ENCODE measurements at places on chromosomes 4 and X.
A peak's percentile ranks its signal among the peaks of the same experiment; 100 is the strongest.

DNA sequence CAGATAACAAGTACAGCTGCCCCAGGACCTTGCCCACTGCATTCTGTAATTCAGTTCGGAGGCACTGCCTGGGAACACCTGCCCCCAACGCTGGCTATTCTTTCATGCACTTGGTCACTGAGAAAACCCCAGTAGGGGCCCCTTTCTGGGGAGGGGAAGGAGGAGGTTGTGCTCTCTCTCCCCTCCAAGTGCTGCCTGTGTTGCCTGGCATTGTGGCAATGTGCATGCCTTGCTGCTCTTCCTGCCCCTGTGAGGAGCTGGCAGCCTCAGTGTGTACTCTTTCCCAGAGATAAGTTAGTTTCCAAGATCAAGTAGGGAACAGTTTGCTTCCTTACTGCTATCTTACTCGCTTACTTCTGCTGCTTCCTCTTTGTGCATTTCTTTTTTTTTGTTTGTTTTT, 90.8 kb downstream of the AASDH start:
- DNase-seq, result no peak

DNA sequence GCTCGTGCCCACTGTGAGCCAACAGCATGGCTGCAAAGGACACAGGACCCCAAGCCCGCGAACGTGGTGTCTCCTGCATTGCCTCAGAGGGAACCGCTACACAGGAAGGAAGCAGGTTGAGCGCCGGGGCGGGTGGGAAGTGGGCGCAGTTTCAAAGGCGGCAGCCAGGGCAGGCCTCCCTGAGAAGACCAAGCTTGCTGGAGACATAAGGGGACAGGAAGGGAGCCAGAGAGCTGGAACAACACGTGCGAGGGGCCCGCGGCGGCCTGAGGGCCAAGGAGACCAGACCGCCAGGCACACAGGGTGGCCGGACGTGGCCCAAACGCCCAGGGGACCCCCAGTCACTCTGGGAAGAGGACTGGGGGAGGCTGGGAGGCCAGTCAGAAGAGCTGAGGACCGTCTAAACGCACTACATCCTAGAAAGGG, 32.0 kb downstream of the CTBP1 start:
- no peak for DNase-seq

GRCh38 chr4:185665655-185666054, 130.3 kb upstream of the PDLIM3 start:
- no peak for DNase-seq

DNA sequence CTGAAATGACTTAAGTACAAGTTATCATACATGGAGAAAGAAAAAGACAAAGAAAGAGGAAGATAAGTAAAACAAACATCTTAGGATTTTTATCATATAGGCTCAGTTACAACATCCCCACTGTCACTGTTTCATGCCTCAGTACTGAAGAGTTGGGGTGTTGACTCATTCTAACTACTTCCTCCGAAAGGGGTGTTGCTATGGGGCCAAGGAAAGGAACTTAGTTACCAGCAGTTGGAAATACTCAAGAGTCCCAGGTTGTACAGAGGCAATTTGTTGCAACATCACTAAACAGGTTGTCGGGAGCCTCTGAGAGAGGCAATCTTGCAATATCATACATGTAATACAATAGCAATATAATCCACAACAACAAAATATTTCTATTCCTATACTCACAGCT, 1264.7 kb downstream of the PCDH7 start:
- peak; percentile 69 for DNase-seq

DNA sequence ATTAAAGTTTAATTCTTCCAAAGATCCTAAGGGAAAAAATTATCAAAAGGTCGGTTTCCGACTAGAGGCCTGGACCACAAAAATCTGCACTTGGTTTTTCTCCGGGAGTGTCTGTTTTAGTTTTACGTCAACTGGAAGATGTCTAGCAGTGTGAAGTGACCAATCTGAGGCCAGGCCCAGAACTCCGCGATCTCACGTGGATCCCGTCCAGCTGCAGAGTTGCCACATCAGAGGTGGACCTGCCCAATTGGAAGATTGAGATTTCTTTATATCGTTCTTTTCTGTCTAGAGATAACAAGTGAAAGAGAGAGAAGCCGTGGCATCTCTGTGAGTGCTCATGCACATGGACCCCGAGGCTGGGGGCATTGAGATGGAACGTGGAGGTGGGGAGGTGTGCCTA, 115.8 kb downstream of the AFF1 start:
- DNase-seq, result no peak

- no peak for DNase-seq
These were observed 225.8 kb downstream of the IQCM start for GRCh38 chr4:149589826-149590225.

GRCh38 chr4:653080-653821, 20.8 kb downstream of the ATP5ME start:
- DNase-seq, result no peak
